ENCODE measurements at places on chromosomes 6 and 20.

DNA sequence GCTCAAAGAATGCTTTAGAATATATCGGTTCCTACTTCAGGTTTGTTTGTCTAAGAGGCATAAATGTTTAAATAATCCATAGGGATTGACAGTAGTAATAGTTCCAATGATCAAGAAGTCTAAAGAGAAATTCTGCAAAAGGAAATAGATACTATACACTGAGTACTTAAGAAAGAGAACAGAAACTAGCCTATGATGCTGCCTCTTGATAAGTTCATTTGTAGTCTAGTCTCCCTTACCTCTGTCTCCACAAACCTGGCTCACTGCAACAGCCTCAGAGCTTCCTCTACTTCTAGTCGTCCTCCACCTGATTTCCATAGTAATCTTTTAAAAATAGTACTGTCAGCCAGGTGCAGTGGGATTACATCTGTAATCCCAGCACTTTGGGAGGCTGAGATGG lies 511.8 kb downstream of the LMBRD1 start:
- DNase-seq = no peak

GRCh38 chr6:146944809-146945208 lies 259.4 kb upstream of the STXBP5 start:
- DNase-seq = no peak

DNA sequence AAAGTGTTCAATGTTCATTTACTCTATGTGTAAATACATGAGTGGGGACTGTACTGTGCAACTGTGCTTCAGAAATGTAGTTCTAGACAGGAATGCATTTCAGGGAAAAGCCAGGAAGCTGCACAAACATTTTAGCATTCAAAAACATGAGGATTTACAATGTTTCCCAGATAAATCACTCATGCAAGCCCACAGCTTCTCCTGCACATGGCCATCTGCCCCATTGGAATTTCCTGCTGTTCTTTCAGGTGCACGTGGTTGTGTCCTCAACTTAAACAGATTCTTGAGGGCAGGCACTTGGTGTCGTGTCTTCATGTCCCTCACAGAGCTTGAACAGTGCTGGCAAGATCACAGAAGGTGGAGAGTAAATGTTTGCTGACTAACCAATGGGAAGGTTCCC lies 101.5 kb downstream of the UNC5CL start:
- DNase-seq = no peak

- no peak for DNase-seq
Observed at GRCh38 chr6:74213995-74214394, 518.0 kb downstream of the CD109 start.

- DNase-seq = no peak
Observed at GRCh38 chr6:114061741-114062140, 90.8 kb upstream of the HDAC2 start.

GRCh38 chr6:158041788-158042187 lies 60.1 kb downstream of the SYNJ2 start:
- DNase-seq = no peak

DNA sequence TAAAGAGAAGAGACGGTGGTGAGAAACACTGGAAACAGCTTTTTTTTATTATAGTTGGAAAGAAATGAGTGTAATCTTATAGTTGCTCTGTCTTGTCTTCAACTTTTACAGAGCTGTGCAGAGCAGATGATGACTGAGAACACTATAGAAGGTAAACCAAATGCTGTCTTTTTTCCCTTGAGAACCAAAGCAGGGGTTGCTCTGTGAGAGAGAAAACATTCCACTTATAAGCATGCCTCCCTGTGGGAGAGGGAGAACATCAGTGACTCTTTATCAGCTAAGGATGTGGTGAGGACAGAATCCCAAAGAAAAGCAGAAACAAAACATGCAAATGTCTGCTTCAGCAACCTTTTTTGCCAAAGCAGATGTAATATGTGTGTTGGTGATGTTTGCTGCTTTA lies 179.3 kb upstream of the HDDC2 start:
- no peak for DNase-seq

DNA sequence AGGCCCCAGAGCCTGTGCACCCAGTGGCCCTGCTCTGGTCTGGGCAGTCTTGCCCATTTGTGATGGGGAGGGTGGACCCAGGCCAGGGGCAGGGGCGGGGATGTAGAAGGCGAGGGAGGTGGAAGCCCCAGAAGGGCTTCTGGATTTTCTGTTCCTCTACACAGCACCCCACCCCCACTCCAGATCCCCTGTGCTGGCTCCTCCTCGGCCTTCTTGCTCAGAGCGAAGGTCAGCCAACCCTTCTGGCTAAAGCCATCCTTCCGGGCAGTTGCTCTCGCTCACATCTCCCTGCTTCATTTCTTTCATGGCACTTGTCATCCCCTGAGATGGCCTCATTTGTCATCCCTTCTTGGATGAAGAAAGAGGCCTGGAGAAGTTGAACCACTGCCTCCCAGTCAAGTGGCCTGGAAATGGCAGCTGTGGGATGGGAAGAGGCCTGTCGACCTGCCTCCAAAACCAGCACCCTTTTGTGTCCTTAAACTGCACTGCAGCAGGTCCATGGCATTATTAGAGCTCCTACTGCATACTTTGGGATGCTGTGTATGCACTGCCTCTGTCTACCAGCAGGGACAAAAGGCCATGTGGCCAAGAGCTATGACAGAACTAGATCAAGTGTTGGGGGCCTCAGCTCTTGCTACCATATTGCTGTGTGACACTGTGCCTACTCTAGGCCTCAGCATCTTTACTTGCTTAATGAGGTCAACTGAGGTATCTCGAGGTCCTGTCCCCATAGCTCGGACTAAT lies 19.9 kb downstream of the PEDS1 start:
- DNase-seq = no peak

- DNase-seq = no peak
Observed at GRCh38 chr6:1802491-1803395, 193.0 kb downstream of the FOXC1 start.

- no peak for DNase-seq
Observed at GRCh38 chr6:133114973-133115372, 126.2 kb upstream of the EYA4 start.
